ENCODE measurements at places on chromosomes 6 and 20.

- no peak for DNase-seq
Observed at GRCh38 chr6:138815797-138816528, 20.1 kb downstream of the ECT2L start.

DNA sequence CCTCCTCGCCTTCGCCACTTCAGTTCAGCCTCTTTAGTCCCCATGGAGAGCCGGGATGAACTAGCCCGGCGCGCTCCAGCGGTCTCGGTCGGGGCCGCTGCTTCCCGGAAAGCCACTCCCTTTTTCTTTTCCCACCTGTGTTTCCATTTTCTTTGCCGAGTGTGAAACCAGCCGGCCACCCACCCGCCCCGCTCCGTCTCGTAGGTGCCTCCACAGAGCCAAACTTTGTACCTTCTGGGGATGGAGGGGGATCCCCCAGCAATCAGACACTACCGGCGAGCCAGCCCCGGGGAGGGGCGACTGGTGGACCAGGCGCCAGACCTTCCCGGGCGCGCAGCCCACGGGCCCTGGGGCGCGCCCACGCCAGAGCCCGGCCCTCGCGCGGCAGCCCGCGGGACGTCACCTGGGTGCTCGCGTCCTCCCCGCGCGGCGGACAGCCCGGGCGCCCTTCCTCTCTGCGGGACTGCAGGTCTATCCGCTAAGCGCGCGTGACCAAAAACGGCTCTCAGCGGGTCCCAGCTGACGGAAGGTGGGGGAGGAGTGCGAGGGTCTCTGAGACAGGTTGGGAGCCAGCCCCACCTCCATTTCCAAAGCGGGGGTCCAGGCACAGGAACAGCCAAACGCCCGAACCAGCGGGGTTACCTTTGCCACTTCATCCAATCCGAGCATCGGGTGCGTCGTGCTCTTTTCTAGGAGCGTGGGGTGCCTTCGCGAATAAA lies at the start of gene MCHR2:
TSS of gene MCHR2 (minus strand) at position 691 of the 719 bp plus-strand sequence. CDS start 38,076 bp downstream, outside the sequence.
- no peak for DNase-seq

DNA sequence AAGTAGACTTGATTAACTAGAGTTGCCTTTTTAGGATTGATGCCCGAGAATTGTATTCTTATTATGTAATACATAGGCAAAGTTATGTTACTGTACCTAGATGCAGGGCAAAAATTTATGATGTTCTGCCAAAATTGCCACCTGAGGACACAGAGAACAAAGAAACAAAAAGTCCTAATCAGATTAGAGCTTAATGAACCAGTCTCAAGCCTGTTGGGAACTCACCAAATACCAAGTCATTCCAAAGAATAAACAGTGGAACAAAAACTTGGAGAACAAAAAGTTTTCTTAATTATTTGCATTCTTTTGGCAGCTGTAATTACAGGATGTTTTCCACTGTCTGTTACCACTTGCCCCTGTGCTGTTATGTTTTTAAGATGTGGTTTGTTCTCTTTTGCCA lies 154.7 kb upstream of the SGK1 start:
- no peak for DNase-seq

GRCh38 chr6:56450882-56451739 lies 191.6 kb downstream of the DST start:
- DNase-seq, result no peak

GRCh38 chr6:139198529-139199288 lies 63.8 kb downstream of the HECA start:
- DNase-seq, result no peak

DNA sequence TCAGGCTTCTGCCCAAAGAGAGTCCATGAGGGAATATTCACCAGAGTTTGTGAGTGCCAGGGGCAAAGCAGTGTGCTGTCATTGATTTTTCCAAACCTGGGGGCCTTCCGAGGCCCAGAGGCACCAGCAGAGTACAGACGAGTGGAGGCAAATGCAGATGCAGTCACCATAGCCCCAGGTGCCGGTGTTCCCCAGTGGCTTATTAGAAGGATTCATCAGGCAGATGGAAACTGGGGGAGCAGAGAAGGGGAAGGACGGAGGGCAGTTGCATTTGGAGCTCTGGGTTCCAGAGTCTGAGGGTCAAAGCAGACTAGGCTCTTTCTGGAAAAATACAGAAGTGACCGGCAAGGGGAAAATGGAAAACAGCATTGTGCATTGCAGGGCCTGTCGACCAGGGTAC lies 184.2 kb downstream of the ANKRD60 start:
- DNase-seq, result no peak

DNA sequence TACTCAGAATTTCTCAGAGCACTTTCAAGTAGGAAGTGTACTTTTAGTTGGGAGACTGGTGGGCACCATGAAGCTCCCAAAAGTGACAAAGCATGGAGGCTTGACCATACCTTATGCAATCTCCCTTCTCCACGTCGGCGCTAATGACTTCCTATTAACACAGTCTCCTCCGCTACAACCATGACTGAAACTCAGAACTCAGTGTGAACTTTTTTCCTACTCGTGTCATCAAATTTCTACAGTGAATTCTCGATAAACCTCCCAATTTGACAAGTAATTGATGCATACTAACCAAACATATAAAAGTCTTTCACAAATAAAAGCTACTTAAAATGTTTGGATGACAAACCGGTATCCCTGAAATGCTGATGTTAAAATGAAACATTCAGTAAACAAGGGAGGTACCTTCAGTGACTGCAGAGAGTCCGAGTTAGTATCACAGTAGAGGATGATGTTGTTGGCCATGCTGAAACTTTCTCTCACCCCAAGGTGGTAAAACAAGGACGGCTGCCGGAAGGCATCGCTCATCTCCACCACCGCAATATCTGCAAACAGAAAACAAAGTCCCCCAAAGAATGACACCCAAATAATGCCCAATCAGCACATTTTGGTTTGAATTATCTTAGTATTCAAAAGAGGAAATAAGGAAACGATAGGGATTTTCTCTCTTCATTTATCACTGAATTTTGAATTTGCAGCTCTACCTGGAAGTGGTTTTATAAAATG lies 72.1 kb downstream of the MAP3K5 start:
- no peak for DNase-seq

DNA sequence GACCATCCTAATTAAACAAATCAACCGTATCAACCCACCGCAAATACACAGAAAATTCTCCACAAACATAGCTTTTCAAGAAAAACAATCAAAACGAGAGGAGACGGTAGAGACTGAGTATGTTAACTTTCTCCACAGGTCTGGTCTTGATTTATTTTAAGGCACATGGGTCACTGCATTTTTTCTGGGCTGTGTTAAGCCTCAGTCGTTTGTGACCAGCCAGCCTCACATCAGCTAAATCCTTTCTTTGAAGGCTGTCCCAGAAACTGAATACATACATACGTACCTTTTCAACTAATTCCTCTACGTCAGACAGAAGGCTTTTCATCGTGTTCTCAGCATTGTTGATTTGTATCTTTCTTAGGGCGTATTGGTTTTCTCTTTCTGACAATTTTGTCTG lies 69.4 kb downstream of the LAMA4 start:
- DNase-seq, result no peak

GRCh38 chr6:17673543-17674254 lies 33.0 kb downstream of the NUP153 start:
- DNase-seq, result no peak
